ENCODE measurements at places on chromosomes 16 and 17.

DNA sequence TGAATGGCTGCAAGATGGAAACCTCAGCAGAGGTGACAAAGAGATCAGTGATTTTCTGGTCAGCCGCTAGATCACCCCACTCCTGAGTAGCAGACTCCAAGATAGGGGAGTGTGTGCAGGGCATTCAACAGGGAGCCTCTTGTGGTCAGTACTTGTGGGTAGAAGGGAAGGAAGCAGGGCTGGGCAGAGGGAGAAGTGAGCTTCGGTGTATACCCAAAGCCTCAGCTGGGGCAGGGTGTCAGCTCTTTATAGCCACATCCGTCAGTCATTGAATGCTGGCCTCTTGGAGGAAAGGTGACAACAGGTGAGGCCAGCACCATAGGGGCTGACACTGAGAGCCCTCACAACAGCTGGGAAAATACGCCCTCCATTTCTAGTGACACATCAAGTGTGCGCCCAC is 2.2 kb upstream of the SLC12A3 start:
- no peak for DNase-seq

DNA sequence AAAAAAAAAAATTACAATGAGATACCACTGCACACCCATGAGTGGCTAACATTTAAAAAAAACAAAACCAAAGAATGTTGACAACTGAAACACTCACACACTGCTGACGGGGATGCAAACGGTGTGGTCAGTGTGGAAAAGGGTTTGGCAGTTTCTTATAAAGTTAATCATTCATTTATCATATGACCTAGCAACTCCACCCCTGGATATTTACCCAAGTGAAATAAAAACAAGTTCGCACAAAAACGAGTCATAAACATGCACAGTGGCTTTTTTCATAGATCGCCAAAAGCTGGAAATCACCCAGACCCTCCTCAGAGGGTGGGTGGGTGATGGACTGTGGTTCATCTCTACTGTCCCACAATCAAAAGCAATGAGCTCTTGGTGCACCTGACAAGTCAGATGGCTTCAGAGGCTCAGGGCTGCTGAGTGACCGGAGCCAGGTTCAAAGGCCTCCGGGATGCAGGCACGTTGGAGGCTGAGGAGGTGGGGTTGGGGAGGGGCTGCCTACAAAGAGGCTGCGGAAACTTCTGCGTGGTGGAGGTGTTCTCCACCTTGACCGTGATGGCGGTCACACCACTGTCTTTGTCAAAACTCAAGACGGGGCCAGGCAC is 14.2 kb downstream of the RAB40B start:
- no peak for DNase-seq

DNA sequence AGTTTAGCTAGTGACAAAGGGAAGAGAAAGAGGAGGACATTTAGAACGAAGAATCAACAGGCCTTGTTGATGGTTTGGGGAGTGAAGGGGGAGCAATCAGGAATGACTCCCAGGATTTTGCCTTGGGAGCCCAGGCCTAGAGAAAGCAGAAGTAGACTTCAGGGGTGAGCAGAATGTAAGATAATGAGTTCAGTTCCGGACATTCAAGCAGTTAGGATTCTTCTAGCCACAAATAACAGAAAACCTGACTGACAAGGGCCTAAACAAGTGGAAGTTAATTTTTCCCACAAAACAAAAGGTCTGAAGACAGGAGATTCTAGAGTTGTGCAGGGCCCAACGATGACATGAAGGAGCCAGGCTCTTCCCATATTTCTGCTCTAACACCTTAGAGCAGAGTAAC is 45.9 kb downstream of the SKAP1 start:
- DNase-seq: no peak

- DNase-seq: no peak
Measured at GRCh38 chr17:69358688-69359596, 32.0 kb upstream of the ABCA5 start.
